ENCODE measurements at places on chromosomes 3 and 15. TPM values are rescaled to one million over a fixed set of nuclear protein-coding genes. Genes with fewer than 3 reads are reported as not detected.

DNA sequence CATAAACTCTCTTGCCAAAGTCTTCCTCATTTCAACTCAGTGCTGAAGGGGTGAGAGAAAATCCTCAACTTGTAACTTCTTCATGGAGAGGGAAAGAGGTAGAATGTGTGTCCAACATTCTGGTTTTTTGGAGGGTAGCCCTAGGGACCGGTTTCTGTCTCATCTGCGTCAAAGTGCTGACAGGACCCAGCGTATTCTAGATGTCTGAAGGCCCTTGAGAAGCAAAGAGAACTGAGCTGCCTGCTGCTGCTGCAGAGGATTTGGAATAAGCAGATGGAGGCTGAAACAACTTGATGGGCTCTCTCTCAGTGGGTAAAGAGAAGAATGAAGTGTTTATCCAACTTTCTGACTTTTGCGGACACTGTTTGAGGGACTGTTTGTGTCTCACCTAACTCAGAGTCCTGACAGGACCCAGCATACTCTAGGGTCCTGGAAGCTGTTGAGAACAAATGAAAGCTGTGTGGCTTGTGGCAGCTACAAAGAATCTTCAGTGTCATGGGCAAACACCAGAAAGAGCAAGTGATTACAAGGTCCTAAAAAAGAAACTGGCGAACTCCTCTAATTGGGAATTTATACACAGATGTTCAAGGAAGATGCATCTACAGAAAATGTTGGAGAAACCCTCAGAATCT, 174.4 kb downstream of the SI start:
- DNase-seq: no peak

DNA sequence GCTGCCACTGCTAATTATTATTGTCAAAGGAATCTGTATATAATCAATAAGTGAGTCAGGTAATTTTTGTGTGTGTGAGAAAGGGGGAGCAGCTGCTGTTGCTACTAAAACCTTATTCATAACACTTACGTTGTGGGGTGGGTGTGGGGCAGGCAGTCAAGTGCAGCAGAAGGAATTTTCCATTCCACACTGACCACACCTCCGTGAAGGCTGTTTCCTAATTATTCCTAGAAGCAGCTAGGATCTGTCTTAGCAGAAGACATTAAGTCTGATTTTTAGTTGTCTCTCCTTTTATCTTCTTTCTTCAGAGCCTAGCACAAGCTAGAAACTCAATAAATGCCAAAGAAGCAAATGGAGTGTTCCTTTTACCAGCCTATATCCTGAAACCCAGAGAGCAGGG, 4.0 kb upstream of the U2SURP start:
- DNase-seq: no peak

DNA sequence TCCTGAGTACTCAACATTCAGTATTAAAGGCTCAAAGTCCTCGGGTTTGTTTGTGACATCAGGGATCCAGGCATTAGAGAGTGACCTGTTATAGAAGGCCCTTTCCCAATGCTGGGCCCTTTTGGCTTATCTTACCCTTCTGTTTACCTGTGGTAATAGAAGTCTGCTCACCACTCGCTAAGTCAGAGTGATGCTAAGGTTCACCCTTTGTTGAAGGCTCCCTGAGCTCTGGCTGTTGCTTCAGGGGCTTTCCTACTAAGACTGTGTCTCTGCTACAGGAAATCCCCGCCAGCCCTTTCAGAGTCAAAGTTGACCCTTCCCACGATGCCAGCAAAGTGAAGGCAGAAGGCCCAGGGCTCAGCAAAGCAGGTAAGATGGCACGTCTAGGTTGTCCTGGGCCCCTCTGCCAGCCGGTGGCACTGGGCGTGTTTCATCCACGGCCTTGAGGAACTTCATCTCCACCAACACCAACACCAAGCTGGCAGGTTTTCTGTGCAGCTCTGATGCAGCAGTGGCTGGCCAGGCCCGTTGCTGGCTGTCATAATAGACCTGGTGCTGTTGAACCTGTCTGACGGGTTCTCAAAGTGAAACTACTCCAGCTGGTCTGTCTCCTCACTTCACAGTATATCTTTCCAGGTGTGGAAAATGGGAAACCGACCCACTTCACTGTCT, 99.1 kb downstream of the DNASE1L3 start:
- peak; percentile 38 for DNase-seq

DNA sequence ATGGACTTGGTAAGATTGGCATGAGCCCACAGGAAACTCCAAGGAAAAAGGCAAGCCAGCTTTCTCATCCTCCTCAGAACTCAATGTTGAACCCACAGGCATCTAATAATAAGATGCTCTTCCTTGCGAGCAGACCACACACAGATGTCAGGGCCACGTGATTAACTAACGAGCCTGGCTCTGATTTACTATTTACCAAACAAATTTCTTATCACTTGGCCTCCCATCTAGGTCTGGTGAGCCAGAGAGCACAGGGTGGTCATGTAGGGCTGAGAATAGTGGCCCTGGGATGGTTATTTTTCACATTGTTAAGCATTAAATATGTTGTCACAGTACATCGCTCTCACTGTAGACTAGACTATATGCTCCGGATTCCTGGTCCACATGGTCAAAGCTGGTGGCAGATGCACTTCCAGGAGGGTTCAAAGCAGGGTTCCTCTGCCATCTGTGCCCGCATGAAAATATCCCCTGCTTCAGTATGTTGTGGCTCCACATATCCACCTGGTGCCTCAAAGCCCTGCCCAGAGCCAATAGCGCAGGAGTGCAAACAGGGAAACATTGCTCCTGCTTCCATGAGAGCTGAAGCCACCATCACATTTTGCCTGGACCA, 472.5 kb upstream of the WNT5A start:
- no peak for DNase-seq

- no peak for DNase-seq
These were observed 37.6 kb downstream of the CORO2B start for GRCh38 chr15:68616397-68616796.

DNA sequence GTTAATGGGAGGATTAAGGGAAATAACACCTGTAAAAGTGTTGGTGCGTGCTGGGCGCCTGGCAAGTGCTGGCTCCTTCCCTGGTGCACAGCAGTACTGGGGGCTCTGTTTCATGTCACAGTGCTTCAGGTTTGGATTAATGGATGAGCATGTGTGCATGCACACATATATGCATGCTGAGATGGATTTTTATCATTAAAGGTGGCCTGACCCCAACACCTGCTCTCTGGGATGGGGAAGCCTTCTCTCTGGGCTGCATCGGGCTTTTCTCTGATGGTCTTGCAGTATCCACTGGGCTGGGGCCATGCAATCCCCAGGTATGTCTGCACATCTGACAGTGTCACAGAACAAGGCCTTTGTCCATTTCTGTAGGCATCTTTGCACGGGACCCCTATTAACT, 127.5 kb upstream of the PLXNA1 start:
- no peak for DNase-seq

- DNase-seq: no peak
These were observed 73.8 kb downstream of the ABTB1 start for GRCh38 chr3:127746400-127747057.

Gene RNF111
- 40.1 TPM for total RNA-seq

Gene PP2D1
- total RNA-seq: not detected

Gene TRPM1
- total RNA-seq: not detected

Gene RTP3
- total RNA-seq: not detected

Gene SH2D7
- total RNA-seq: not detected
